Fibroblast of skin of abdomen (primary cell): ENCODE measurements at places on chromosomes 6 and 20.
A peak's percentile ranks its signal among the peaks of the same experiment; 100 is the strongest.

DNA sequence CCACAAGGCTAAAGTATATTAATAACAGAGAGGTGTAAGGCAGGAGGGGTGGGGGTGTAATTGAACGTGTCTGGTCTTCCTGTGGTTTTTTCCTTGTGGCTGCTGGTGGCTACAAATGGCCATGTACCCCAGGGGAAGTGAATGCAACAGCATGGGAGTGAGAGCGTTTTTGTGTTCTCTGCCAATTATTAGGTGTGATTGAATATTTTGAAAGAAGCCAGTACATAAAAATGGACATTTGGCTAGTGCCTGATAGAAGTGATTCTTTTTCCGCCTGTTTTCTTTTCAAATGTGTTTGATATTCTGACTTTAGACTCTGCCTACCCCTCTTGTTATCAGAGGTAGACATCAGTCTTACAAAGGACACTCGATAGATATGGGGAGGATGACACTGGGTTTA, 141.3 kb downstream of the PRL start:
- no peak for DNase-seq

- no peak for DNase-seq
Observed at GRCh38 chr6:112933947-112934346, 586.8 kb downstream of the RFPL4B start.

GRCh38 chr6:13593720-13594119, 19.3 kb downstream of the SIRT5 start:
- DNase-seq, result peak; percentile 17

DNA sequence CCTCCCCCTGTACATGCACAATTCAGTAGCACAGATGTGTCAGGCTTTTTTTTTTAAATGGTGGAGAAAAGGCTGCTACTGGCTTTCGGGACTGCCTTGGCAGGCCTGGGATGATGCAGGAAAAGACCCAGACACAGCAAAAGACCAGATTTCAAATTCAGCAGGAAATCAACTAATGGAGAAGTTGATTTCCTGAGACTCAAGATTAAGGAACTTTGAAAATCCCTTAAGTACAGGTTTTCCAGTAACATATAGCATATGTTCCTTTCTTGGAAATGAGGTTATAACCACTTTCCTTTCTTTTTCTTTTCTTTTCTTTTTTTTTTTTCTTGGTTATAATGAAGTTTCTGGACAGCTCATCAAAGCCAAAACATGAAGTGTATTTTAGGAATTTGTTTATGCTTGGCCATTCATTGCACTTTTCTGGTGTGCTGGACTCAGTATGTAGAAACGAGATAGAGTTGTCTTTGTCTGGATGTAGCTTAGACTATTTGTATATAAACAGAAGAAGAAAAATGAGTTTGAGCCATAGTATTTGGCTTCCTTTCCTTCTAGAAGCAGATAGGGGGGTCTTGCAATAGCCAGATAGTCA, 119.4 kb downstream of the SASH1 start:
- DNase-seq, result peak; percentile 51
